ENCODE measurements at places on chromosomes 11 and 22.

- no peak for DNase-seq
These were observed 195.8 kb downstream of the HIPK3 start for GRCh38 chr11:33452836-33453624.

GRCh38 chr22:38706101-38706900 is 557 bp downstream of the GTPBP1 start:
- no peak for DNase-seq

GRCh38 chr11:32052215-32052614 is 38.7 kb upstream of the RCN1 start:
- DNase-seq = peak; percentile 47

- DNase-seq = no peak
These were observed 125.9 kb downstream of the TEAD1 start for GRCh38 chr11:12800032-12800671.

GRCh38 chr11:128965485-128965884 is 22.8 kb upstream of the TP53AIP1 start:
- no peak for DNase-seq

- DNase-seq = no peak
These were observed 91.9 kb upstream of the BID start for GRCh38 chr22:17866127-17866526.

GRCh38 chr11:113949891-113950290 is 25.0 kb upstream of the HTR3A start:
- no peak for DNase-seq

- no peak for DNase-seq
These were observed 6.6 kb downstream of the OR51F1 start for GRCh38 chr11:4763096-4763495.

- DNase-seq = no peak
These were observed 18.7 kb downstream of the PPM1F start for GRCh38 chr22:21933910-21934309.

DNA sequence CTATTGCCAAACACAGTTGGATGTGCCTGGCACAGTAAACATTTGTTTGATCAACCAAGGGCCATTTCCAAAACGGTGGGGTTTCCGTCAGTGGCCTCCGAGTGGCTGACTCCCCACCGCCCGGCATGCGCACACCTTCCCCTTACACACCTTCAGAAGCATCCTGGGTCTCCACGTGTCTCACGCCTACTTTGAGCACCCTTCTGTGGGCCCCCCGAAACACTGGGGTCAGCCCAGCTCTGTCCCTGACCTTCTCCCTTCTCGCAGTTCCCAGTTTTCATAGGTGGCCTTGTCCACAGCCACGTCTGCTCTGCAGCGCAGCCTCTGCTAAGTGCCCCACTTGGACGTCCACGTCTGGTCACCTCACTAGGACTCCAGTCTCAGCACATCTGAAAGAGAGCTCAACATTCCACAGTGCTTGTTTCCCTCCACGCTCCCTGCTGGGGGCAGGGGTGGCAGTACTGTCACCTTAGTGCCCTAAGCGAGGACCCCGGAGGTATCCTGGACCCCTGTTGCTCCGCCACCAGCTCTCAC is 13.2 kb upstream of the SHANK2 start:
- DNase-seq = no peak

DNA sequence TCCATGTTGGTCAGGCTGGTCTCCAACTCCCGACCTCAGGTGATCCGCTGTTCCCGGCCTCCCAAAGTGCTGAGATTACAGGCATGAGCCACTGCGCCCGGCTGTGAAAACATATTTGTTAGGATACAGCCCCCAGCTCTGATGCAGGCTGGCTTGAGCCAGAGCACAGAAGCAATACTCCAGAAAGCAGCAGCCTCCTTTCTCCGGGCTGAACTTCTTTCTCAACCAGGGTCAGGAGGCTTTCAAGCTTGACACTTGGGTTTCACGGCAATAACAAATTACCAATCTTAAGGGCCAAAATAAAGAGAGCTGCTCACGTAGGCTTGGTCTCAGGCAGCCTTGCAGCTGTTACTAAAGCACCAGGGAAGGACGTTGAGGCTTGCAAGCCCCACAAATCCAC is 10.8 kb upstream of the CECR2 start:
- no peak for DNase-seq

DNA sequence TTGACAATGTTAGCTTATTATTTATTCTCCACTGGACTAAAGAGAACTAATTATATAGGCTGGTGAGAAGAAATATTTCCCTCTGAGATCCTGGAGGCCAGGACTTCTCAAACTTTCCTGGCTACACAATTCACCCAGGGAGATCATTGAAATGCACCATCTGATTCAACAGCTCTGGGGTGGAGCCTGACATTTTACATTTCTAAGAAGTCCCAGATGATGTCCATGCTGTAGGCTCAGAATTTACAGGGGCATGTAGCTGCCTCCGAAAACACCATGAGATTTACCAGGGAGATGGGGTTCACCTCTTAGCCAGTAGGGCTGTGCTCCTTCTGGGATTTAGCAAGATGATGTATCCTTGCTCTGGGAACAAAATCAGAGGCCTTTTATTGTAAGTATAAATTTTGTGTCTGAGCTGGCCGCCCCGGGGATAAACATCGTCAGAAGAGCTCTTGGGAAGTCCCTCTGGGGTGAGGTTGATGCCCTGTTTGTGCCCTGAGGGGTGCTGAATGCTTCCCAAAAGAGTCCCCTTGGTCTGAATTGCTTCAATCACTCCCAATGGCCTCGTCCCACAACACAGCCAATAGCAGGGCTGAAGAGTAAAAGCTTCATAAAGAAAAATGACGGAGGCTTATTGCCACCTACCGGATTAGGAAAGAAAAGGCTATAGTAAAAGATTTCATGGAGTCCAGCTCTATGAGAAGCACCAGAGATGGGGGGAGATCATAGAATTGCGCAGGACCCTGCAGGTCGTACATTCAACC is 33.4 kb upstream of the API5 start:
- DNase-seq = no peak

DNA sequence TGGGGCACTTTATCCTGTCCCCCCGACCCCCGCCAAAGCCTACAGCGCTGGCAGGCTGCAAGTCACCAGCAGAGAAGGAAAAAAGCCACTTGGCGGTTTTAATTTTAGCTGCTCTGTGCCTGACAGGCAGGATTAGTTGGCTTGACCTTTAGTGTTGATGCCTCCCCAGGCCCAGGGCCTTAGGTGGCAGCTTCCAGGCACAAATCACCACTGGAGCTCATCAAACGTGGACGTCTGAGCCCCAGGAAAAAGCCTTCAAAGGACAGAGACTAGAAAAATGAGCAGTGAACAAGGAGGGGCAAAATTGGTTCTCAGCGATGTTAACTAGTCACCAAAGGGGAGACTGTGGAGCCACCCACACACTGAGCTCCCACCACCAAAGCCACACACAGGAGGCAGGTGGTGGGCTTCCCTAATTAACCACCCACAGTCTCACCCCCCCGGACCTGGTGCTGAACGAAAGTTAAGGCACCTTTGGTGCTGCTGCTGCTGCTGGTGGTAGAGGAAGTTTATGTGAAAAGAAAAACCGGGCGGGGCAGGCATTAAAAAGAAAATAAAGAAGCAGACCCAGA is 4.4 kb upstream of the PYGM start:
- peak; percentile 71 for DNase-seq

GRCh38 chr11:13635804-13636203 is 32.7 kb upstream of the FAR1 start:
- no peak for DNase-seq

DNA sequence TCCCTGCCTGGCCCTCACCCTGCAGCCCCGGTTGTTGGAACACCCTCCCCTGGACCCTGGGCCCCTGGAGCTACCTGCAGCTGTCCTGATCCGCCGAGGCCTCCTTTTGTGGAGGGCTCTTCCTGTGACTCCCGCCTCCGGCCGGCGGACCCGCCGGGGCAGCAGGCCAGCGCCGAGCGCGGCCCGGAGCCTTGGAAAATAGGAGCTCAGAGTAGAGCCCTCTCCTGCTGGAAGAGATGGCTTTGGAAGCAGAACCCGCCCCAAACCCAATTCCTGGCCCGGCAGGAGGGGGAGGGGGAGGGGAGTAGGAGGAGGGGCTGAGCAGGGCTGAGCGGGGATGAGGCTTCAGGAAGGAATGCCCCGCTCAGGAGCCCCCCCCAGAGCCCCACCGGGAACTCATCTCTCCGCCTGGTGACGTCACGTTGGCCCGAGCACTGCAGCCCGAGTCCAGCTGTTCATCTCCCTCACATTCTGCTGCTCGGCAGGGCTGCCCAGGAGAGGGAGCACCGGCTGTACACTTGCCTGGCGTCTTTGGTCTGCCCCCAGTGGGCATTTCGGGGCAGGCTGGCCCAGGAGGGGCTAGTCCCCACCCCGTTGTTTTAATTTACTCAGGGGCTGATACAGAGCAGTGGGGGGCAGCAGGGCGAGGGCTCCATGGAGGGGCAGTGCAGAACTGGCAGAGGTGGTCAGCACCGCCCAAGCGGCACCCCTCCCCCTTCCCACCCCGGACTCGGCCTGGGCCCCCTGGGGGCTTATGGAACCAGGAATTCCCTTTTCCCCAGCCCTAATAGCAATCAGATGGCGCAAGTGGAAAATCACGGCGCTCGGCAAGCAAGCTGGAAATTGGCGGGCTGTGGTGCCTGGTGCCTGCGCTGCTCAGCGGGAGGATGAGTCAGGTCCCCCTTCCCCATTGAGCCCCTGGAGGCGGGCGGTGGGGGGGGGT is at the start of gene MRGPRF:
TSS of gene MRGPRF (minus strand) at position 238 of the 943 bp plus-strand sequence. CDS start 3,345 bp downstream, outside the sequence.
- no peak for DNase-seq

DNA sequence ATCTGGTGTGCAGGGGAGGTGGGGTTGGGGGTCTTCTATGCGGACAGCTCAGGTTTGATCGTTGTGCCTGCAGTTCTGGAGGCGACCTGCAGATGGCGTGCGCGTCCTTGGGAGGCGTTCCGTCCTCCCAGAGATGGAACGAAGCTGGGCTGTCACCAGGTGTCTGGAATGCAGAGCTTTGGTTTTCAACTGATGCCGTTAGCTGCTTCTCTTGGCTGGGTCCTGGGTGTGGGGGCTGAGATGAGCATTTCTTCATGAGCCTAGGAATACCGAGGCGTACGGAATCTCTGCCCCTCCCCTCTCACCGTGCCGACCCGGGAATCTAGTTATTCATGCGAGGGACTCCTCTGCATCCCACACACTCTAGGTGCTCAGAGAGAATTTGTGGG is 98.6 kb downstream of the CEP164 start:
- peak; percentile 55 for DNase-seq

GRCh38 chr22:26287382-26288225 is 118.3 kb downstream of the SEZ6L start:
- DNase-seq = no peak

DNA sequence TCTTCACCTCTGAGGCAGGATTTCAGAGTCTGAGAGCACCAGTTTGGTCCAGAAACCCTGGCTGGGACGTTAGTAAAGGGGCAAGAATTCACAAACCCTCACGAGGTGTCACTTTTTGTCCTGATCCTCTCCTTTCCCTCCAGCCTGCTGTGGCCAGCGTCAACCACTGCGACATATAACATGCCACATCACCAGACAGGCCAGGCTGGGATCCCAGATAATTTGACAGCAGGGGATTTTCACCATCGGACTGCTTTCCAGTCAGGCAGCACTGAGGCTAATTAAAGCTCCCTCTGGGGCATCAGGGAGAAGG is 36.8 kb upstream of the RBFOX2 start:
- no peak for DNase-seq

DNA sequence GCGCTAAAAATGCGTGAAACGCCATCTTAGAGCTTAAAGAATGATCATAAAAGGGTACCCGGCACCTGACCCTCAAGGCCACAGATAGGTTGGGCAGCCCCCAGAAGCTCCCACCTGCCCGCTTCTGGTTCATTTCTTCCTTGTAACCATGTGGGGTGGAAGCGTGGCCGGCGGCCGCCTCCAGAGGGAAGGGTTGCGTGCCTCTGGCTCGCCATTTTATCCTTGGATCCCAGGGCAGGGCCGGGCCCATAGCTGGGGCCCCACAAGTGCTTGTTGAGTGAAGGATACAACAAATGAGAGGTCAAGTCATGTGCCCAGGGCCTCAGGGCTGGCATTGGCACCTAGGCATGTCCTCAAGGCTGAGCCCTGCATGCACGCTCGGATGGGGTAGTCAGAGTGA is 5.9 kb downstream of the PCNX3 start:
- DNase-seq = no peak

DNA sequence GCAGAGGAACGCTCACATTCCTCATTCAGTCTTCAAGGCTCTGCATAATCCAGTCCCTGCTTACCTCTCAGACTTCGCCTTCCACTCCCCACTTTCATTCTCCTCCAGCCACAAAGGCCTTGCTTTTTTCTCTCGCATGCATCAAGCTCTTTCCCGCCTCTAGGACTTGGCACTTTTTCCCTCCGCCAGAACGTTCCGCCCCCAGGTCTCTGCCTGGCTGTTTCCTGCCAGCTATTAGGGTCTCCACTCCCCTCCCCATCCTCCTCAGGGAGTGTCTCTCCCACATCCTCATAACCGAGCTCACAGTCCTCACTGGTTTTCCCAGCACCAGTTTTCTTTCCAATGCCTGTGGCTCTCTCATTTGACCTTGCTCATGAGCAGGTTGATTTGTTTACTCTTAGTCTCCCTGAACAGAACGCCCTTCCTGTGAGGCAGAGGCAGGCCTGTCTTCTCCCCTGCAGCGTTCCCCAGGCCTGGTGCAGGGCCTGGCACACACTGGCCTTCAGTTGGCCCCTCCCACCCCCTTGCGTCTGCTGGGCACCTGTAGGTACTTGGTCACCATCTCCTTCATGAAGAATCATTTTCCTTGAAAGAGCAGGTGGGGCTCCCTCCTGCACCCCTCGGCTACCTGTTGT is 75.2 kb downstream of the RTL6 start:
- DNase-seq = no peak

Data from naive thymus-derived CD4-positive, alpha-beta T cell (primary cell).